Hematopoietic multipotent progenitor cell treated with erythropoietin and hydrocortisone succinate and interleukin-3 and kit ligand, for 6 days (in vitro differentiated cells): ENCODE measurements at places on chromosomes 6 and 20.
A peak's percentile ranks its signal among the peaks of the same experiment; 100 is the strongest.

- no peak for DNase-seq
Measured at GRCh38 chr6:150266309-150266708, 102.5 kb upstream of the IYD start.

DNA sequence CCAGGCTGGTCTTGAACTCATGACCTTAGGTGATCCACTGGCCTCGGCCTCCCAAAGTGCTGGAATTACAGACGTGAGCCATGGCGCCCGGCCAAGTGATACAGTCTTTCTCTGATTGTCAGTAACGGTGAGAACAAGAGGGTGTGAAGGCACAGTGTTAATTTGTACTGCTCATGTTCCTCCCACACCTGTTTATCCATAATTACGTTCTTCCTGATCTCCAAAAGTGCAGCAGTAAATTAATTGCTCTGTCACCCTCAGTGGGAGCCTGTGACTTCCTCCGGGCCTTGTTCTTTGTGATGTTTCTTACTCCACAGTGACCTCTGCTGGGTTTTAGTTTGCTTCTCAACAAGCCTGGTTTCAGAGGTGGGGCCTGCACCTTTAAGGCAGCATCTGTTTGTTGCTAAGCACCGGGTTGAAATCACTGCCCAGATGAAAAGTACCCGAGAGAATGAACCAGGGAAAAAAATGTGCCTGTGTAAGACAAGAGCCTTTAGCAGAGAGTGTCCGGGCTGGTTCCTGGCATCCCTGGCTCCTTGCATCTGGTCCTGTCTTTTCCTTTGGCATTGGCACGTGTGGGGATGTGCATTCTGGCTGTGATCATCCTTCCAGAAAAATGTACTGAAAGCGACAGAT, 89.1 kb upstream of the CLDN20 start:
- DNase-seq, result peak; percentile 87

GRCh38 chr20:23289249-23289648, 61.3 kb upstream of the NXT1 start:
- no peak for DNase-seq

DNA sequence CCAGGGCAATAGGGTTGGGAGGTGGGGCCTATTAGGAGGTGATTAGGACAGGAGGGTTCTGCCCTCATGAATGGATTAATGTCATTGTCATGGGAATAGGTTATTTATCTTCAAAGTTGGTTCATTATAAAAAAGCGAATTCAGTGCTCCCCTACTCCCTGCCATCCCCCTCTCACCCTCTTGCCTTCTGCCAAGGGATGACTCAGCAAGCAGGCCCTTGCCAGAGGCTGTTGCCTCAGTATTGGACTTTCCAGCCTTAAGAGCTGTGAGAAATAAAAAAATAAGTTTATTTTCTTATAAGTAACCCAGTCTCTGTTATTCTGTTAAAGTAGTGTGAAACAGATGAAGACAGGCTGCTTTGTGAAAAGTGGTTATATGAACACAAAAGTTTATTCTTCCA, 381.1 kb upstream of the ZFP64 start:
- no peak for DNase-seq

DNA sequence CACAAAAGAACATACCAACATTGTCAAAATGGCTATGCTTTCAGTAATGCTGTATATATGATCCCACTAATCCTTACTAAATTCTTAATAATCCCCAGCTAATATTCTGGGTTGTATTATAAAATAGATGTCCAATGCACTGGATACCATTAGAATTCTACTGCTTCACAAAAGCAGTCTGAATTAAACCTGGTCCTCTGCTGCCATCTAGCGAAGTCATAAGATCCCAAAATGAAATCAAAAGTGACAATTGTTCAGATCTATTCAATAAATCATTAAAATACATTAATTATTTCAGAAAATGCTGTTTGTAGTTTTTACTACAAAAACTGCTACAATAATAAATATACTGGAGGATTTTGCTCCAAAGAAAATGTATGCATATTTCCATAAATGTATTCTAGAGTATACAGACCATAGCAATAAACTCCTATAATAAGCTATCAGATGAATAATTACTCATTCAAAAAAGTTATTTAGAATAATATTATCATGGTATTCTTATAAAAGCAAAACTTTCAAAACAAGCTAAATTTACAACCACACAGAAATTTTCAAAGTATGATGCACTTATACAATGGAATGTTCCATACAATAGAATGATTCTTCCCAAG, 92.6 kb downstream of the RNGTT start:
- peak; percentile 86 for DNase-seq

DNA sequence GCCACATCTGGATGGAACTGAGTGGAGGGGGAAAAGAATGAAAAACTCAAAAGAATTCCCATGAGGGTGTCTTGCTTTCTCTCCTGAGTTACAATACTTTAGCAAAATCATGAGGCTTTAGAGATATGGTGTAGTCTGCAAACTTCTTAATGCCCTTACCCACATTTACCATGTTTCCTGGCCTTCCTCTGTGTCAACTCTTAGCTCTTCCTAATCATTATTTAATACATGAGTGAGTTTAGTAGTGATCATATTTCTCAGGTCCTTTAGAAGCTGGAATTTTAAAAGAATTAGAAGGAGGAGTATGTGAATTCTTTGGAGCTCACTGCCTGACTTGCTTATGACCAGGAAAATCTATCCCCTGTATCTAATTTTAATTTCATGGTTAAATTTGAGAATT, 39.0 kb downstream of the STX11 start:
- DNase-seq, result no peak

DNA sequence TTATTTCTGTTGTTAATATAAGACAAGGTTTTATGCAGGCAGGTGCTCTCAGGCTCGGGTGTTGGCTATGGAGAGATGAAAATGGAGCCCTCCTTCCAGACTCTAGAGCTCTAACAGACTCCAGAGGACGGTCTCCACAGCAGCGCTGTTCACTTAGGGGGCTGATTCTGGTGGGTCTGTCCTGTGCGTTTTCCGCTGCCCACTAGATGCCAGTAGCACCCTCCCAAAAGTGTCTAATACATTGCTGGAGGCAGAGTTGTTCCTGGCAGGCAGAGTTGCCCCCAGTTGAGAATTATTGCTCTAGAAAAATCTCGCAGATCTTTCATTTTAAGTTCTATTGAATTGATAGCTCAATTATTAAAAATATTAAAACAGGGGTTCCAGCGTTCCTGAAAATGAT, 109.9 kb downstream of the MAP3K4 start:
- peak; percentile 23 for DNase-seq

DNA sequence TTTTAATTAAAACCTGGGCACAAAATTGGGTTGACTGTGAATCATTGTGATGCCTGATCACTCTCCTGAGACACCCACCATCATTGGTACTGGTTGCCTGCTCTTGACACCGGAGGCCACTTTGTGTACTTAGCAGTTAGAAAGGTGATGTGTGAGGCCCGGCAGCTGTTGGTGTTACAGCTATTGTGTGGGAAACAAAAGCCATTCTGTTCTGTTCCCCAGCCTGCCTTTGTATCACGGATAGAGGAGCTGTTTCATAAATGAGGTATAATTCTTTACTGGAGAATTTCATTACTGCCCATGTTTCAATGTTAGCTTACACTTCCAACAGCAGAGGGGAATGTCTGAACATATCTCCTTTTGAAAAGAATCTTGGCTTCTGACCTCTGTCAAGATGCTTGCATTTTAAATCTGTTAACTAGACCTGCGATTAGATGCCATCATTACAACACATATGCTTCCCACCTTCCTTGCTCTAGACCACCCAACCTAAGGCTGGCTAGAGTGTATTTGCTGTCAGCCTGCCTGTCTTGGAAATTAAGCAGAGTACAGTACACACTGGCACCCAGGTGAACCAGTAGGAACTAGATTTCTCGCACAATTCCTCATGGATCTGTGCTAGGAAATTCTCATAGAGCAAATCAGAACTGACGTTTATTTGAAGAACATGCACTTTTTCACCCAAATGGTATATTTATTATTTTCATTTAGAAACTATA, 142.4 kb upstream of the INSM1 start:
- DNase-seq, result no peak

DNA sequence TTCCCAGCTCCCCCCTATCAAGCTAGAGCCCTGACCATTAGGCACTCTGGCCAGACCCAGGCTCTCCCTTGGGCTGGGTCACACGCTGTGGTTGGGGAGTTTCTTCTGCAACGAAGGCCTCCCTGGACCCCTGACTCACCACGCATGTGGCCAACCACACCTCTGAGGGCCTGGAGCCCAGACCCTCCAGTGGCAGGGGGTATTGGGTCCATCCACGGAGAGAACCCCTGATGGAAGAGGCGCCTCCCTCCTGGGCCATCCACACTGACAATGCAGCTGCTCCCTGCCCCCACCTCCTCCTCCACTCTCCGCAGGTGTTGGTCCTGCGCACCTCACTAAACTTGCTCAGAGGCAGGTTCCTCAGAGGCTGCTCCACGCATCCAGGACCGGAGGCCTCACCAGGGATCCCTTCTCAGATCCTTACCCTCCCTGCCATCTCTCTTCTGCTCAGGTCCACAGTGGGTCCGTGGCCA, 125.4 kb downstream of the RNASET2 start:
- DNase-seq, result no peak

DNA sequence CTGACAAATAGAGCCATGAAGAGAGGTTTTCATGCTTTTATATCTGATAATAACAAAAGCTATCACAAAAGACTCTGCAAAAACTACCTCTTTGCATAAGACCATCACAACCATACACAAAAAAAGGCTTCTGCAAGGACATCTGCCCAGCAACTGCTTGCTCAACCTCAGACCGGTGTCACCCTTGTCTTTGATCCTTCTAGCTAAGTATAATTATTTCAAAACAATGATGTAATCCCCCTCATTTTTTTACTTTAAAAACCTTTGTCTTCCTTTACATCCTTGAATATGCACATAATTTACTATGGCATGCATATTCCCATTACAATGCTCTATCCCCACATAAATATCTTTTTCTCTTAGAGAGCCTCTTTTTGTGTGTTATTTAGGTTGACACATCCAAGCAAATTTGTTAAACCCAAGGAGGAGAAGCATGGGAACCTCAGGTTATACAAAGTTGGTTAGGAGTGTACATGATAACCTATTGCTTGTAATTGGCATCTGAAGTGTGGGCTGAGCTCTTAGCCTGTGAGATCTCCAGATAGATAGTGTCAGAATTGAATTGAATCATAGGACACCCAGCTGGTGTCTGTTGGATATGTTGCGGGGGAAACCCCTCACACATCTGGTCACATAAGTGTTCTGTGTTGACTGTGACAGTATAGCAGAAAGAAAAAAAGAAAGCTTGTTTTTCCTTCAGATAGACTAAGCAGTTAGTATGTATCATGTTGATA, 20.7 kb upstream of the CGA start:
- no peak for DNase-seq

DNA sequence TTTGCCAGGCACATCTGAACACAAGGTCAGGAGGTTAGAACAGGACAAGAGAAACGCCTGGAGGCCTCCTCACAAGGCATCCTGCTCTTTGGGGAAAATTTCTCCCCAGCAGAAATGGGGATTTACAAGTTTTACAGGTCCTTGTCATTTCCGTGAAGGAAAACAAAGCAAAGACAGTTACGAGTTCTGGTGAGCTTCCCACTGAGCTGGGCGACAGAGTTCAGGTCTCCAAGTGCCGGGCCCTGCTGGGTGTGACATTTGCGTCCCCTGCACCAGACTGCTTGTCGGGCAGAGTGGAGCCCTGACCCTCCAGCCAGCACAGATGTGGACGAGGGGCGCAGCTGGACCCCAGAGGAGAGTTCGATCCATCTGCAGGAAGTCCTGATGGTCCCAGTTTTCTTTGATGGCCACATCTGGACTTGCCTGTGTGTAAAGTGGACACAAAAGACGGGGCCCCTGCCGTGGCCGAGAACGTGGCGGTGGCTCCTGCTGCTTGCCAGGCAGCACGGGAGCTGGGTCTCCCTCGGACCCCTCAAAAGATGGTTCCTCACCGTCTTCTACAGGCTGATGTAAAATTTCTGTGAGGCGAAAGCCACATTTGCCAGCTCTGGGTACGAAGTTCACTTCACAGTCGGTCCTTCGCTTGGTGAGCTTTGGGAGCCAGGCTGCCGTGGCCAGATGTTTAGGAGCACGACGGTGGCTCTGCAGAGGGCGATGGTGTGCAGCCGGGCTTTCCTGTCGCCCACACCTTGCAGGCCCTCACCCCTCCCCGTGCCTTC, 5.2 kb upstream of the ADRM1 start:
- DNase-seq, result no peak

DNA sequence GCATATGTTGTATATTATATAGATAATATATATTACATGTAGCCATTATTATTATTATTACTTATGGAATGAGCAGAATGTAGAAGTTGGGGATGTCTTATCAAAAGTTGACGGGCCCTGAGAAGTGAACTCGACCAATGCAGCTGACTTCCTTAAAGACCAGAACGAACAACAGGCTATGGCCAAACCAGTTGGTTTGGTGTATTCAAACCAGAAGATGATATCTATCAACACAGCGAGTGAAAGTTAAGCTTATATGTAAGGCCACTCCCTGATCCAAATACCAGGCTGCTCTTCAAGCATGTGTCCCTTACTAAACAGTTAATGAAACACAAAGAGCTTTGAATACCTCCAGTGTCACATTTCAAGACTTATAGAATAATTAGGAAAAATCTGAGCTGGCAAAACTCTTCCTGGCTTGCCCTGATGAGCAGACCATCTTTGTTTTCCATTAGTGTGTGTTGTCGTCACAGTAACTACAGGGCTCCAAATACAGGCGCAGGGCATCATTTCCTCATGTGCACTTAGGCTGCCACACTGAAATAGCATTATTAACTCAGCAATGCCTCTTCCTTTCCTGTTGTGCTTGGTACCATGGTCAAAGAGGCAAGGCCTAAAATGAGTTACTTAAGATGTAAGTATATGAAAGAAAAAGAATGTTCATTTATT, 6.6 kb downstream of the FILIP1 start:
- no peak for DNase-seq

- peak; percentile 65 for DNase-seq
Measured at GRCh38 chr6:146938266-146938665, 266.0 kb upstream of the STXBP5 start.

DNA sequence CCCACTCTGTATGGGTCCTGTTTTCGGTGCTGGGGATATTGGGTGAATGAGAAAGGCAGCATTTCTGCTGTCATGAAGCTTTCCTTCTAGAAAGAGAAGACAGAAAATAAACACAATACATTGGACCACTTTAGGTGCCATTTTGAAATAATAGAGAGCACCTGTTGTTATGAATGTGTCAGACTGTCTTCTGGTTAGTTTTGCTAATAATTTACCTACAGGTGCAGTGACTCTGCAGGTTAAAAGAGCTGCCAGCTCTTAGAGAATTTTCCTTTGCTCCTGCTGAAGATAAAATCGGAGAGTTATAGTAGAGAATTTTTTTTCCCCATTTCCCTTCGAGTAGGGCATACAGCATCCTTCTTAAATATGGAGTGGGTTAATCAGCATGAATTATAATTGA, 21.9 kb upstream of the GCLC start:
- DNase-seq, result no peak

DNA sequence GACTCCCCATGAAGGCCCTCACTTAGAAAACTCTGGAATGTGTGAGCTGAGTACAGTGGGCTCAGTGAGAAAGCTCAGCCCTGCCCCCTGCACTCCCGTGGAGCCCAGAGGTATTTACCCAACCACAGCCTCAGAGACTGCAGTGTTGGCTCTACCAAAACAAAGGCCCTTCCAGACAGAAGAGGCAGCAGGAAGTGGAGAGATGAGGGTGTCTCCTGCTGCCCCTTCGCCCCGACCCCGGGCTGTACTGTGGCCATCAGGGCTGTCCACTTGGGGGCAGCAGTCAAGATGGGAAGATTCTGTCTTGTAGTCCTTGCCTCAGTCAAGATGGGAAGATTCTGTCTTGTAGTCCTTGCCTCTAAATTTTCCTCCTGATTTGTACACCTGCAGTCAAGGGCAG, 341.3 kb downstream of the TAF4 start:
- DNase-seq, result no peak

- peak; percentile 94 for DNase-seq
Measured at GRCh38 chr6:3334555-3334954, 75.8 kb downstream of the PSMG4 start.

- DNase-seq, result peak; percentile 25
Measured at GRCh38 chr6:97133067-97133466, 149.9 kb downstream of the MMS22L start.
